ENCODE measurements at places on chromosomes 1 and 21.

DNA sequence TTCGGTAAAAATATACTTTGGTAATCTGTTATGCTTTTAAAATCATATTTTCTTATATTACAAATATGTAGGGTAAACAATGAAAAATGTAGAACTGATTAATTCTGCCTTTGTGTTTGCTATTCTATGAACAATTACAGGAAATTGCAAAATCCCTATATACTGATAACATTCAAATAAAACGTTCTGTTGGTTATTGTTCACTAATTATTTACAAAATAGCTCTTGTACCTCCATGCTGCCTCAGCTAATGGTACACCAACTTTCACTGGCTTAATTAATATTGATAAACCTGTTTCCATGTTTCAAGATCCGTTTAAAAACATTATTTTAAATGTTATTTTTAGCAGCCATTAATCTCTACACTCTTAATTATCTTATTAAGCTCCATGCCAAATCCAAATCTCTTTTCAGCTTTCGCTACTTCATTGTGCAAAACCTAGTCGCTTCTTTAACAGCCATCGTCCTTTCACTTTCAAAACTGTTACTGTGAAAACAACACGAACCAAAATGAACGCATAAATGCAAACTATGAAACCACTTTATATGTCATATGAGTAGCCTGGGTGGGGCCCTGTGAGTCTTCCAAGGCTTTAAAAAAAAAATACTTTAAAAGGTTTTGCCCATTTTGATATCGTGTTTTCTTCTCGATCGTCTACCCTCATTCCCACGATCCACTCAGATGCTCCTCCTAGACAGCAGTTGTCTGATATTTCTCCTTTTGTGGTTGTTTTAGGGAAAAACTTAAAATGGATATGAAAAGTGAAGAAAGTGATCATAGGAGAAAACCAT is 807.1 kb downstream of the USP25 start:
- DNase-seq: peak; percentile 56

GRCh38 chr21:25879203-25879602 is 144.4 kb downstream of the GABPA start:
- no peak for DNase-seq

DNA sequence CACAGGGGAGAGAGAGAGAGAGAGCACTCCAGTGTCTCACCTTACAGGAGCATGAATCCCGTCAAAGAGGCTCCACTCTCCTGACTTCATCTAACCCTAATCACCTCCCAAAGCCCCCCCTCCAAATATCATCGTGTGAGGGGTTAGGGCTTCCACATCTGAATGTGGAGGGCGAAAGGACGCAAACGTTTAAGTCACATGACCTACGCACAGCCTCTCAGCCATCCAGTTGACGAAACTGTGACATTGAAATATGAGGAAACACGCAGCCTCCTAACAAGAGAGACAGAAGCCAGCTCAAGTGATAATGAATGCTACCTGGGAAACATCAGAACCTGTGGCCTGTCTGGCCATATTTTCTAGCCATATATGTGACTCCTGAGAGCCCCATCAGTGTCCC is 63.7 kb downstream of the MATN1 start:
- DNase-seq: no peak

GRCh38 chr1:25095635-25096200 is 136.6 kb downstream of the SYF2 start:
- no peak for DNase-seq

DNA sequence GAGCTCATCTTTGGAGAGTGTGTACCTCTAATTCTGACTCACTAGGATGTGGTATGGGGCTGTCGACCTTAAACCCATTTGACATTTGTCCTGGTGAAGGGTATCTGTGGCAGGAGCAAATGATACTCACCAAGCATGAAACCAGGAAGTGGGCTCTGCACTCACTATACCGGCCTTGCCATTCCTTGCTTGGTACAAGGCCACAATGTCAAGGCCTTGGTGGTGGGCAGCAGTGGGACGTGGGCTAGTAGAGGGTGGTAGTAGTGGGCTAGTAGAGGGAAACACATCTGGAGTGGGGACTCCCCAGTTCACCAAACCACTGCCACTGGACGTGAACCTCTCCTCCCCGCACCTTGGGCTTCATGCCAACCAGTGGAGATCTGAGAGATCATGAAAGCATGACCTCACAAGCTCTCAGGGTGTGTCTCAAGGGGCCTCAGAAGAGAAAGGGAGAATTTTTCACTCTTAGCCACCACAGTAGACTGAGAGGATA is 11.5 kb downstream of the TNFSF4 start:
- DNase-seq: no peak

DNA sequence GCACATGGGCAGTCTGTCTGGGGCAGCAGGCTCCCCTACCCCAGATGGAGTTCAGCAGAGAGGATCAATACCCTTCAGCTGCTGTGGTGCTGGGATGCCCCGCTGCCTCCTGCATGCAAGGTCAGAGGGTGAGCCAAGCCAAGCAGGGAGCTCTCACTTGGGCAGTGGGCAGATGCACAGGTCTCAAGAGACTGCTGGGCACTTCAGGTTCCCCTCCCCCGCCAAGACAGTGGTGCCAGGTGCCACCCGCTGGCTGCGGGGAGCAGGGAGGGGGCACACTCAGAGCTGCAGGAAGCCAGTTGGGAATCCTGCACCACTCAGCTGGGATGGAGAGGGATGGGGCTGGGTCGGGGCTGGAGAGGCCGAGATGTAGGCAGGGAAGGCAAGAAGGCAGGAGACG is 15.8 kb upstream of the EVA1B start:
- DNase-seq: no peak

DNA sequence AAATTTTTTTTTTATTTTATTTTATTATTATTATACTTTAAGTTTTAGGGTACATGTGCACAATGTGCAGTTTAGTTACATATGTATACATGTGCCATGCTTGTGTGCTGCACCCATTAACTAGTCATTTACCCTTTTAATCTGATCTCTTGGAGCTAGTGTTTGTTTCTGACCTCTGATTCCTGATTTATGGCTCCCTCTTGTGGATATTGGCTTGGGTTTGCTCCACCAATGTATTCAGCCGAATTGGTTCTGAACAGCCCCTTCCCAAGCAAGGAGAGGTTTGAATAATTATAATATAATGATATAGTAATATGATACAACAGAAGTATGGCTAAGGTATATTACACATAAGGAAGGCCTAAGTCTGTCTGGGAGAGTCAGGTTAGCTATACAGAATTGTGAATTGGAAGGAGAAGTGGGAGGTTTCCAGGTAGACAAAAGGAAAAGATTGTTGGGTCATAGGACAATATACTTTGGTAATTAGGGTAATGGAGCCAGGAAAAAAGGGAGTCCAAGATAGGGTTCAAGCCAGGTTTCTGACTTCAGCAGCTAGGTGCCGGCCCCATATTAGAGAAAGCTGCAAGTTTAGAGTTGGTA is 53.1 kb upstream of the HMCN1 start:
- peak; percentile 80 for DNase-seq

GRCh38 chr1:161907265-161907664 is 116.4 kb downstream of the OLFML2B start:
- no peak for DNase-seq

GRCh38 chr1:44361478-44361877 is 6.4 kb upstream of the ERI3 start:
- DNase-seq: no peak

DNA sequence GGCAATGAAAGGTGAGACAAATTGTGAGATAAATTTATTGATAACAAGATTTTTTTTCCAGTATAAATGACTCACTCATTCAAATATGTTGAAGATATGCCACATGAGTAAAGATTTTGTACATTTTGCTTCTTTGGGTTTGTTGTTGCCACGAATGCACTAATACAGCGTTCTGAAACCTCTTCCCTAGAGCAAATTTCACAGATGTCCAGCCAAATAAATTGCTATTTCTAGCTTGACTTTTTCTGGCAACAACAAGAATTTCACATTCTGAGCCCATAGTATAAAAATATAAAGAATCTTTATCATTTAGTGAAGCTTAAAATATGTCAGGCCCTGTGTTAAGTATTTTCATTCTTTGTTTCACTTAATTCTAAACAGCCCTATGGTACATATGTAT is 114.5 kb upstream of the COL24A1 start:
- DNase-seq: no peak

DNA sequence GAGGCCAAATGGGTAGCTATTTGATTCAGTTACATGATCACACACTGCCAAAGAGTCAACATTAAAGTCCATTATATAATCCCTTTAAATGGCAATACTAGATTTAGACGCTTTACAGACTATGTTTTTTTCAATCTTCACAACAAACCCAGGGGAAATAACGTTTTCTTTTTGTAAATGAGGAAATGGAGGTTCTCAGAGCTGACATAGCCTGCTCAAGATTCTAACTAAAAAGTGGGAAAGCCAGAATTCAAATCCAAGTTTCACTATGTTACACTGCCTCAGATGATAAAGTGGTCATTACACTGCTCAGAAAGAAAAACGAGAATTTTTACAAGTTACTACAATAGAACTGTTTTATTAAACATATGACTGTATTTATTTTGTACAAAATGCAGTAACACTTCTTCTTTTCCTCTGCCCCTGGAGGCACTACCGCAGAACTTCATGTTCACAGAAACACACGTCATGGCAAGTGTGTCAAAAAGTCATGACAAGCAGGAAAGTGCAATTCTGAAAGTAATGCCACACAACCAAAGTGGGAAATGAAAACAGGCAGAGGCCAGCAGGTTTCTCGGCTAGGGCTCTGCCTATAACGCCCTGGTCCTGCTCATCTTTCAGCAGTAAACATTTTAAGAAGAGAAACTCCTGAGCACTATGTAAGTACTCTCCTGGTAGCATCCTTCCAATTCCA is 19.0 kb downstream of the THEMIS2 start:
- DNase-seq: no peak

- no peak for DNase-seq
These were observed 1496.5 kb downstream of the PLA2G4A start for GRCh38 chr1:188325211-188325610.

GRCh38 chr1:206066479-206067171 is 13.7 kb downstream of the RHEX start:
- no peak for DNase-seq

GRCh38 chr1:208988811-208989222 is 594.7 kb upstream of the CAMK1G start:
- peak; percentile 56 for DNase-seq

- no peak for DNase-seq
These were observed 48.3 kb downstream of the MPZL1 start for GRCh38 chr1:167770127-167770526.

GRCh38 chr21:25912402-25912746 is 177.6 kb downstream of the GABPA start:
- no peak for DNase-seq

GRCh38 chr1:39720094-39720999 is 18.3 kb upstream of the PPIE start:
- peak; percentile 100 for DNase-seq

GRCh38 chr1:181662606-181663005 is 179.3 kb downstream of the CACNA1E start:
- DNase-seq: no peak

DNA sequence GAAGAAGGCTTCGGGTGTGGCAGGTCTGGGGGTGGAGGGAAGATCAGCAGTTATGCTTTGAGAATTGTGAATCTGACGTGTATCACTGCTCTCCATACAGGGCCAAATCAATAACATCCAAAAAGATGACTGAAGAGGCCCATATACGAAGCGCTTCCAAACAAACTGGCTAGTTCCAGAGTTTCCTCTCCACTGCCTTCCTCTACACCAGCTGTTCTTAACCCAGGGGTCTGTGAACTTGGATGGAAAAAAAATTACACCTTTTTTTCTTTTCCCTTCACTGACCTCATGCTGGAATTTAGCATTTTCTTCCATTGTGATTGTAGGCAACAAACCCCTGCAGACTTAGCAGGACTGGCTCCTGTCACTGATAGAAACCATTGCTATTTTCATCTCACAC is 77.1 kb upstream of the NBL1 start:
- no peak for DNase-seq

GRCh38 chr1:113630340-113631327 is 128.7 kb downstream of the PHTF1 start:
- DNase-seq: no peak

DNA sequence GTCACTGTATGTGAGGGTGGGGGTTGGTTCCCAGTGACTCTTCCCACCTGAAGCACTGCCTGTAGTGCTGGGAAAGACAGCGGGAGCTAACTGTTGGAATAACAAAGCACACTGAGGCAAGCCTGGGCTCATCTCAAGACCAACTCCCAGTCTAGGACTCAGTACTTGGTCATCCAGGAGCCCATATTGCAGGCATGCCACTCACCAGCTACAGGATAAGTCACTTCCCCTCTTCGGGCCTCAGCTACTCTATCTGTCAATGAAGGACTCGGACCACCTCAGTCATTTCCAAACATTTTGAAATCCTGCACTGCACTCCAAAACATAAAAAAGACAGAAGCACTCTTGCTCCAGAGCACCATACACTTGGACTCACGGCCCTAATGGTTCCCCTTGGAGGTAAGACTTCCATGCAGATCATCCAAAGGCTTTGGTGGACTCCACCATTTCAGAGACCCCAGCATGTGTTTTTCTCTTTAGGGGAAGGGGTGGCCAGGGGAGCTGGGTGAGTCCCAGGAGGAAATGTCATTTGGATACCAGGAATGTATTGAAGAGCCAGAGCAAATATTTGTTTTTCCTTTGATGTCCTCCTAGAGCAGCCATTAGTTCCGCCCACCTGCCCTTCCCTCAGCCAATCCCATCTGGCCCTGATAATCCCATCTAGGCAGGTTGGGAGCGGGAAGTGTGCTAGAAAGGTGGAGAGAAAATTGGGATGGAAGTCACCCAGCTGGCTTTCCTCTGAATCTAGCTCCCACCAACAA is 3.1 kb downstream of the NUAK2 start:
- DNase-seq: peak; percentile 99

- DNase-seq: no peak
These were observed 55.2 kb upstream of the LGALS8 start for GRCh38 chr1:236468625-236469024.

GRCh38 chr1:66360285-66360724 is 173.6 kb upstream of the SGIP1 start:
- DNase-seq: peak; percentile 43

GRCh38 chr1:182620924-182621585 is 16.9 kb upstream of the RGS16 start:
- DNase-seq: no peak

DNA sequence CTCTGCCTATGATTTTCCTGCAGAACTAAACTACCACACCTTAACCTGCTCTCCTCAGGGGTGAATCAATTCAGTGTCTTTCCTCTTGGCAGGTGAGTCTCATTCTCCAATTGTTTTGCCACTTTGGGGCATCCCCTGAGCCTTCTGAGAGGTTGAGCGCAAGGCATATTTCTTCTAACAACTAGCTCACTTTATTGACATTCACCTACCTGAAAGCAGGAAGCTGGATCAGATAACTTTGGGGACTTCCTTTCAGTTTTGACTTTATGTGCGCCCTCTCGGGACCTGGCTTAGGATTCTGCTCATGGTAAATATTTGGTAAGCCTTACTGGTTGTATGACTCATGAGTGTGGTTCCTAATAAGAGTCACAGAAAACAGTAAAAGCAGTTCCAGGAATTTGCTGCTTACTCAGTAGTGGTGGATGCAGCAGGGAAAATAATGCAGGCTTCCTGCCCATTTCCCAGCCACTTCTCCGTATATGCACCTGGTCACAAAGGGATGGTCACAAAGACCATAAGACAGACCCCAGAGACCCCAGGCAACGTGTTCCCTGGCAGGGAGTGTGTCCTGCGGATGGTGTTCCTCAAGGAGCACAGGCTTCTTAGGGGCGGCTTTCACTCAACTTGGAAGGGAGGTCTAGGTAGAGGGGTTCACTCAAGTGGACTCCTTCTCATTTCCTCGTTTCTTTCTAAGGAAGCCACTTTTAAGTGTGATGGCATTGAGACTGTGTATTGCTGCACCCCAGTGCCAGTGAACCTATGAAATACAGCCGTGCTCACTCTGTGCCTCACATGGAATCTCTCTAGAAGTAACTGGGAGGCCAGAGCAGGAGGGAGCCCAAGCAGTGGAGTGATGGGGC is 22.0 kb upstream of the BATF3 start:
- DNase-seq: no peak

- DNase-seq: no peak
These were observed 37.2 kb upstream of the IPO9 start for GRCh38 chr1:201791779-201792173.

Data from NCI-H1092 treated with DMSO at 0.1 percent for 48 hours (cell line).